ENCODE measurements at places on chromosomes 6 and 20. TPM values are rescaled to one million over a fixed set of nuclear protein-coding genes. Genes with fewer than 3 reads are reported as not detected.

CALHM6 gene
- 26.7 TPM for total RNA-seq

CHRNA4 gene
- total RNA-seq: not detected

BFSP1 gene
- 0.17 TPM for total RNA-seq

- DNase-seq: no peak
- H3K4me1 ChIP-seq: no peaks in the 10 kb centered on the region
- no peak overlapping the region for H3K4me3 ChIP-seq
- peaks cover 5% of the 10 kb centered on the region for H3K27me3 ChIP-seq
- no peak overlapping the region for H3K27ac ChIP-seq
Observed at GRCh38 chr6:46963626-46964025, 41.9 kb upstream of the ADGRF5 start.

DNA sequence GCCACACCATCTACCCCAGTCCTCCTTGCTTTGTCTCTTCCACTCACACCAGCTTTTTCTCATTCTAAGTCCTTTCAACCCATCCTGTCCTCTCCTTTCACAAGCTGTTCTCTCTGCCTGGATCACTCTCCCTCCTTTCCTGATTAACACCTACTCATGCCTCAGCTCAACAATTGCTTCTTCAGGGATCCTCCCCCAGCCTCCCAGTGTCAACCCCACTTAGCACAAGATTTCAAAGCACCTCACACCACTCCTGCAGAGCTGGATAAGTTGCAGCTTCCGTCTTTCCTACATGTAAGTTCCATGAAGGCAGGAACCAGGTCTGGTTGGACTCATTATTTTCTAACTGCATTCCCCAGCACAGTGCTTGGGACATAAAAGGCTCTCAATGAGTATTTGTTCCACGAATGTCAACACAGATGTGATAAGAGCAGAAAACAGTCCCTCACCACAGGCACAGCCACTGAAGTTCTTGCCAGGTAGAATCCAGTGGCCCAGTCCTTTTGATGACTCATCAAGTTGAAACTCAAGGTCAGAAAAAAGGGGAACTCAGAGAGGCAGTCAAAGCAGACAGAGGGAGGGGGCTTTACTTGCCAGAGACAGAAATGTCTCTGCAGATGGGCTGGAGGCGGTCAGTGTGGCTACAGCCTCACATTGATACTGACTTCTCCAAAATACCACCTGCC lies 193.4 kb upstream of the PRDM1 start:
- peaks cover 3% of the 10 kb centered on the region for H3K4me1 ChIP-seq
- H3K4me3 ChIP-seq: no peak overlapping the region
- peaks cover 29% of the 10 kb centered on the region for H3K27me3 ChIP-seq
- no peak for DNase-seq
- peaks cover 4% of the 10 kb centered on the region for H3K36me3 ChIP-seq

GRCh38 chr20:3010985-3011723 lies 32.3 kb upstream of the GNRH2 start:
- peak overlapping the region; percentile 5 for H3K27ac ChIP-seq
- H3K4me3 ChIP-seq: no peak overlapping the region
- peaks cover 12% of the 10 kb centered on the region for H3K4me1 ChIP-seq
- no peaks in the 10 kb centered on the region for H3K27me3 ChIP-seq
- H3K36me3 ChIP-seq: peaks cover 23% of the 10 kb centered on the region

DNA sequence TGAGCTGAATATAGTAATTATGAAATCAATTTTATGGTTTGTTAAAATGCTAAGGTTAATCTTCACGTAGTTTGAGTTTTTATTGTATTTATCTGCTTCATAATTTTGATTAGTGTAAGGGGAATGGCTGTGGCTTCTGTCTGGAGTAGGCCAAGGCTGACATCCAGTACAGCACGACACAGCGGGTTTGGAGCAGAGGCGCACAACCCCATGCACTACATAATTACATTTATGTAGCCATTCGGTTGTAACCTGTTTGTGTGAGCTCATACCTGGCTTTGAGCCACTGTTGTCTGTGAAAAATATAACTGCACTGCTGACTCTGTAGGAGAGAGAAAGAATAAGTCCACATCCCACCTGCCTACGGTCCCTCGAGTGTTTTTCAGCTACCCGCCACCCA lies 615.5 kb downstream of the EYS start:
- no peak overlapping the region for H3K27ac ChIP-seq
- DNase-seq: no peak
- H3K27me3 ChIP-seq: no peaks in the 10 kb centered on the region
- no peak overlapping the region for H3K4me3 ChIP-seq

- peaks cover 7% of the 10 kb centered on the region for H3K4me1 ChIP-seq
- H3K27me3 ChIP-seq: peaks cover 17% of the 10 kb centered on the region
- DNase-seq: no peak
- H3K36me3 ChIP-seq: no peaks in the 10 kb centered on the region
- no peak overlapping the region for H3K4me3 ChIP-seq
Observed at GRCh38 chr6:150492507-150492906, 107.2 kb upstream of the PLEKHG1 start.

DNA sequence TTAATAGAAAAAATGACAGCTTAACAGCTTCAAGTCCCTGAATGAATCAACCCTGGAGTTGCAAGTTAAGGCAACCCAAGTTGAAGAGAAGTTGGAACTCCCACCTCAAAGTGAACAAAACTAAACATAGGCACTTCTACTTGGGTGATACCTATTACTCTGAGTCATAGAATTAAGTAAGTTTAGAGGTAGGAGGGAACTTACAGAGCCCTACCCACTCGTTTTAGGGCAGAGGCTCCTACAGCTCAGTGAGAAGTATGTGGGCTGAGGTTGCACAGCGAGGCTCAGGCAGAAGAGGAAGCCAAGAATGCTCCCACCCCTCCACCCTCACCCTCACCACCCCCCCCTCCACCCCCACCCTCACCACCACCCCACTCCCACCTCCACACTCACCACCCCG lies 42.2 kb downstream of the NFATC2 start:
- DNase-seq: no peak
- H3K36me3 ChIP-seq: peaks cover 32% of the 10 kb centered on the region

GRCh38 chr6:80541886-80542285 lies 435.4 kb downstream of the BCKDHB start:
- no peaks in the 10 kb centered on the region for H3K4me1 ChIP-seq
- H3K4me3 ChIP-seq: no peak overlapping the region

GRCh38 chr20:31716818-31717477 lies 5.7 kb downstream of the BCL2L1 start:
- H3K27me3 ChIP-seq: no peaks in the 10 kb centered on the region
- DNase-seq: no peak
- H3K27ac ChIP-seq: peak overlapping the region; percentile 7

DNA sequence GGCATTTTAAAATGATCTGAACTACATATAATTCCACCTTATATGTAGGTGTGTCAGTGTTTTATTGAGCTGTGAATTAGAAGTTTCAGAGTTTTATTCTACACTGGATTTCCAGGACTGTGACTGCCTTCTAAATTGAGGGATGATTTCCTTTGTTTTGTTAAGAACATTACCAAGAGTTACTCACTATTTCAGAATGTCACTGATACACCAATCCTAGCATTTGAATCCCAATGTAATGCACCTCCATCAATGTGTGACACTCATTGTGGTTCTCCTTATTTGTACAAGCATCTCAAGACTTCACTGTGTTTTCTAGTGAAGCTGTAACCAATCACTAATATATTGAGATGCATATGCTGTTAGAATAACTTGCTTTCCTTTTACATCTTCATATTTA lies 86.8 kb downstream of the PLCB1 start:
- no peaks in the 10 kb centered on the region for H3K36me3 ChIP-seq
- H3K4me3 ChIP-seq: no peak overlapping the region
- H3K27ac ChIP-seq: no peak overlapping the region

Data from activated naive CD8-positive, alpha-beta T cell treated with anti-CD3 and anti-CD28 coated beads, Interleukin-2, amount 10 ng/mL, durations not matched to agents 7 days and 5 days (primary cell).